Activated CD4-positive, alpha-beta T cell treated with anti-CD3 and anti-CD28 coated beads, Interleukin-2, amount 10 ng/mL, durations not matched to agents 24 days and 14 days (primary cell): ENCODE measurements at places on chromosomes 4 and X.

- DNase-seq, result no peak
These were observed 118.4 kb upstream of the MED14 start for GRCh38 chrX:40853816-40854123.

DNA sequence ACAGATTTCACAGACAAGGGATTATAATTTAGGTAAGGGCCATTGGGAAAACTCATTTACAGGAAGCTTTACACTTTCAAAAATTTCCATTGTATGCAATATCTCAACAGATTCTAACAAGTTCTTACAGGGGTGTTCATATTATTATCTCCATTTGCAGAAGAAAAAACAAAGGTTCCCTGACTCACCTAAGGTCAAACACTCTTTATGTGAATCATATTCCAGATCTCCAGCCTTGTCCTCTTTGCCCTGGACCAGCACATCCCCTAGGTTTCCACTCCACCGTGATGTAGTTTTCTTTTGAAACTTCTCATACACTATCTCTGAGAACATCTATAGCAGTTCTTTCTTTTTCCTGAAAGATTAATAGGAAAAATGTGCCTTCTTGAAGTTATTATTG lies 96.4 kb upstream of the HS3ST1 start:
- DNase-seq, result no peak

DNA sequence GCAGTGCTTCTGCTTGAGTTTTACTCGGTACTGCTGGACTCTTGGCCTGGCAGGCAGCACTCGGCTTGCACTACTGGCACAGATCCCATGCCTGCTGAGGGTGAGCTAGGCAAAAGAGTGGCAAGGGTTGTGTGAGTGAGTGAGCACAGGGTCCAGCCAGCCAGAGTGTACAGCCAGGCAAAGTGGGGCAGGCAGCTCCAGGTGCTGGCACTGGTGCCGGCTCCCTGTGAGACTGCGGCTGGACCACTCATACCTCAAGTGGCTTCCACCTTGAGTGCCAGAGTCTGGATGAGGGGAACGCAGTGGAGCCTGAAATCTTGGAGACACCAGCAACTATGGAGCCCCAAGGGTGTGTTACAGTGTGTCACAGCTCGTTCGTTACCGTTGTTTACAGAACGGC lies 1451.9 kb upstream of the AGA start:
- DNase-seq, result no peak

DNA sequence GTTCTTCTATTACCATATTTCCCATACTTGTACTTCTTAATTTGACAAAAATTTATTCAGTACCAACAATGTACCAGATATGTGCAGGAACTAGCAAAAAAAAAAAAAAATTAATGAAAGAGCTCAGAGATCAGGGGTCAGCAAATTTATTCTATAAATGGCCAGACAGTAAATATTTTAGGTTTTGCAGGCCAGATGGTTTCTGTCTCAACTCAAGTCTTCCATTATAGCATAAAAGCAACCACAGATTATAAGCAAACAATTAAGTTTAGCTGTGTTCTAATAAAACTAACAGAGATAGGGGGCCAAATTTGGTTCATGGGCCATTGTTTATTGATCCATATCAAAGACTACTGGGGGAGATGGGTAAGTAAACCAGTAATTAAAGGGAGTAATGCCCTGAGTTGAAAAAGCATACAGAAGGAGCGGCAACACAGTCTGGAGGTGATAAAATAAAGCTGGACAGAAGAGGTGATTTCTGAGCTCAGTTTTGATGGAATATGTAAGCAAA lies 19.3 kb downstream of the NEK1 start:
- DNase-seq, result no peak

DNA sequence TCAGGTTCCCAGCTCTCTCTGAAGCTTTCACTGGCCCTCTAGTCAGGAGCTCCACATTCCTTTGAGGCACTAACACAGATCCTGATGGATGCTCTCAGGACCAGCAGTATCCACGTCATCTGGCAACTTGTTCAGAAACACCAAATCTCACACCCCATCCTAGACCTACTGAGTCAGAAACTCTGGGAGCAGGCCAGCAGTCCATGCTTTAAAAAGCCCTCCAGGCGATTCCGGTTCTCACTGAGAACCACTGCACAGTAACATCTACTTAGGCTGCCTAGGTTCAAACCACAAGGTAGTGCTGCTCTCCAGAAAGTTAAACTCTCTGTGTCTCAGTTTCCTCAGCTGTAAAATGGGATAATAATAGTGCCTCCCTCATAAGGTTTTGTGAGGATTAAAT lies 55.3 kb downstream of the CCDC158 start:
- no peak for DNase-seq

DNA sequence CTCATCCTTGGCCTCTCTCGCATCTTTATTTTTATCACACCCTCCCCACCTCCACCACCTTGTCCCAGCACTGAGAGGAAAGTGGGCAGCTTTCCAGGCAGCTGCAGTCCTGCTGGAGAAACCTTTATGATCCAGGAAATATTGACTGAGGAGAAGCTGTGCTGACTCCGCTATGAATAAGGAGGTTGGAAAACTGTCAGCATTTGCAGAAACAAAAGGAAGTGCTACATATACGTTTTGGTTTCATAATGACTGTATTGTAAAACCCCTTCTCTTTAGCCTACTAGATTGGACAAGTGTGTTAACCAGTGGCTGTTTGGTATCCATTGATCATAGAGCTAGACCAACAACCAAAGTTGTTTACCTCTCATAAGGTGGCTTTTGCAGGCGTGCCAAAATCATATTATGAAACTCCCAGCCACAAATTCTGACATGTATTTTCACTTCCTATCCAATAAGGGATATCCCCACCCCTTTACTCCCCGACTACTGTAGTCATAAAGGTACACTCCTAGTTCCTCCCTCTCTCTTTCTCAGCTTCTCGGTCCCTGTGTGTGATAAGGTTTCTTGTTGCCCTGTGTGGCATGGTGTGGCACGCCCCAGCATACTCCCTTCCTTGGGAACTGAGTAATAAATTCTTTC lies 88.4 kb downstream of the GPR143 start:
- DNase-seq, result peak; percentile 82

GRCh38 chr4:87074121-87074488 lies 139.3 kb downstream of the AFF1 start:
- DNase-seq, result no peak

DNA sequence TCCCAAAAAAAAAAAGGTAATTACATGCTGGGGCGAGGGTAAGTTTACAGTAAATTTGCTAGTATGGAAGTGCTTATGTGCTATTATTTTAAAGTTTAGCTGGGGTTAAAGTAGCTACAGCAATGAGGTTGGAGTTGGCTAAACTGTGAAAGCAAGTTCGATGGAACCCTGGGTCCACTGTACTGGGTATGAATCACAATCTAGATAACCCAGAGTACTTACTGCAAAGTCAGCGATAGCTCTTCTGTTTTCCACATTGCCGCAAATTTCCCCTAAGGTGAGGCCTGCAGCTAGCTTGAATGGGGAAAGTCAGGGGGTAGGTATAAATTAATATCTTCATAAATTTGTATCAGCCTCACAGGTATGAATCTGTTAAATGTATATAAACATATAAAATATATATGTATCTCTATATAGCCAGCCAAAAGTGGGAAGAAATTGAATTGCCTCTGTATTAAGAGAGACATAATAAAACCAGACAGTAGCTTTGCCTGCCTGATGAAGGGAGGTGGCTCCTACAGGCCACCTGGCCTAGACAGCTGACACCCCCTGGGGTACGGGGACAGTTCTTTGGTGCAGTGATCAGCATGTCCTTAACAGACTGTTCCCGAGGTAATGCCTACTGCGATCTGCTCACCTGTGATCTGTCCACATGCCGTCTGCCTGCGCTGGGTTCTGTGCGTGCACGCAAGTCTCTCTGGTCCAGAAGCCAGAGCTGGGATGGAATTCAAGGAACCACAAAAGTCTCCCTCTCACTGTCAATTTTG lies 30.6 kb downstream of the CLRN2 start:
- DNase-seq, result no peak

DNA sequence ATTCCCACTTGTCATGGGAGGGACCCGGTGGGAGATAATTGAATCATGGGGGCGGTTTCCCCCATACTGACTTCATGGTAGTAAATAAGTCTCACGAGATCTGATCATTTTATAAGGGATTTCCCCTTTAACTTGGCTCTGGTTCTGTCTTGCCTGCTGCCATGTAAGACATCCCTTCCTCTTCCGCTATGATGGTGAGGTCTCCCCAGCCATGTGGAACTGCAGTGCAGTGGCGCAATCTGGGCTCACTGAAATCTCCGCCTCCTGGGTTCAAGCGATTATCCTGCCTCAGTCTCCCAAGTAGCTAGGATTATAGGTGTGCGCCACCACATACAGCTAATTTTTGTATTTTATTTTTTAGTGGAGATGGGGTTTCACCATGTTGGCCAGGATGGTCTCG lies 2.9 kb downstream of the HPGDS start:
- DNase-seq, result peak; percentile 54

DNA sequence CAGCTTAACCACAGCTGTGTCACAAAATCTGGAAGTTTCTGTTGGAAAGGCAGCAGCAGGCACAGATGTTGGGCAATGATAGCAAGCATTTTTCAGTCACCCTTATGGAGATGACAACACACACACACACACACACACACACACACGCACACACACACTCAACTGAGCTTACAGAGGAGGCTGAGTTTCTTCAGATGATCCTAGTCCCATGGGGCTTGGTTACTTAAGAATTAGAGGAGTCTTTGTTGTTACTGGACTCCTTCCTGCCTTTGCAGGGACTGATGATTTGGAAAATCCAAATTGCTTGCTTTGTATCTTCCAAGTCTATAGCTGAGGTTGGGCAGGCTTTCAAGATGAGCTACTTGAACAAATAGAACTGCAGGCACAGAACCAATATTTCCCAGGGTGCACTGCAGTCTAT lies 740.1 kb upstream of the PITX2 start:
- DNase-seq, result no peak

GRCh38 chr4:1383728-1384591 lies 22.3 kb downstream of the NKX1-1 start:
- no peak for DNase-seq

DNA sequence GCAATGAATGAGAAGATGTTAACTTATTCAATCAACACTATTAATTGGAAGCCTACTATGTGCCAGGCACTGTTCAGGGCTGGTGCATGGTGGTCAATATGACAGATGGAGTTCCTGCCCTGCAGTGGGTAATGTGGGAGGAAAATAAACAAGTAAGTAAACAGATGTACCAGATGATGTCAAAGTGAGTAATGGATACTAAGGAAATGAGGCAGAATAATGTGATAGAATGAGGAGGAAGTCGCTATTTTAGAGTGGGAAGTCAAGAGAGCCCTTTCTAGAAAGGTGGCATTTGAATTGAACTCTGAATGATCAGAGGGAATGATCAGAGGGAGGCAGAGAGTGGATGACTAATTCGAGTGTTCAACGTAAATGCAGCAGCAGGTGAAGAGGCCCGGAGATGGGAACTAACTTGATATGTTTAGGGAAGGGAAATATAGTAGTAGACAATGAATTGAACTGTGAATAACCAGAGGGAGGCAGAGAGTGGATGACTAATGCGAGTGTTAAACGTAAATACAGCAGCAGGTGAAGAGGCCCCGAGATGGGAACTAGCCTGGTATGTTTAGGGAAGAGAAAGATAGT lies 48.3 kb downstream of the HMGB3 start:
- no peak for DNase-seq

GRCh38 chr4:125620066-125620860 lies 305.5 kb downstream of the FAT4 start:
- no peak for DNase-seq

DNA sequence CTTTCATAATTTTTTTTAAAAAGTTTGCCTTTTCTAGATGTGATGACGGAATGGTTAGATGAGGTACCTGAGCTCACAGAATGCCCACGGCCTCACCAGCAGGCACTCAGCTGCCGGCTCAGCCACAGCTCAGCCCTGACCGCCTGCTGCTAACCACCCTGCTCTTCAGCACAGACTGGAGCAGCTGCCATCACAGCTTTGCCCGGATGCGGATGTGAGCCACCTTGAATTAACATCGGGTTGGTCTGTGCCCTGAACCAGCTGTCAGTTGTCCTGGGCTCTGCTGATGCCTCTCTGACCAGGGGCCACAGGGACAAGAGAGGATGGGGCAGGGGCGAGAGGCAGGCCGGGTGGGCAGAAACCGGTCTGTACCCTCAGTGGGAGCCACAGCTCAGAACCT lies 93.3 kb downstream of the HMX1 start:
- DNase-seq, result no peak

GRCh38 chr4:77025643-77026321 lies 50.0 kb downstream of the CCNI start:
- DNase-seq, result peak; percentile 71

DNA sequence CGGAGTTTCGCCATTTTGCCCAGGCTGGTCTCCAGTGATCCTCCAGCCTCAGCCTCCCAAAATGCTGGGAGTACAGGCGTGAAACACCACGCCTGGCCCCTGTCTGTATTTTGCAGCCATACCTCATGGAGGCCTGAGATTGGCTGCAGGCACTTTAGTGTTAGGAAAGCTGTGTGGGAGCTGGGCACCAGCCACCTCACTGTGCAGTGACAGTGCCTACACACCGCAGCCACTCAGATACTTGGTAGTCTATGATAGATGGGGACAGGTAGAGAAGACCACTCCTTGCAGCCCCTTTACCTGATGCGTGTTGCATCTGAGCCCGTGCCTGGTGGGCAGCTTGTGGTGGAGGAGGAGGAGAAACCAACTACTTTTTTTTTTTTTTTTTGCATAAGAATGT lies 16.3 kb downstream of the SMS start:
- DNase-seq, result no peak

DNA sequence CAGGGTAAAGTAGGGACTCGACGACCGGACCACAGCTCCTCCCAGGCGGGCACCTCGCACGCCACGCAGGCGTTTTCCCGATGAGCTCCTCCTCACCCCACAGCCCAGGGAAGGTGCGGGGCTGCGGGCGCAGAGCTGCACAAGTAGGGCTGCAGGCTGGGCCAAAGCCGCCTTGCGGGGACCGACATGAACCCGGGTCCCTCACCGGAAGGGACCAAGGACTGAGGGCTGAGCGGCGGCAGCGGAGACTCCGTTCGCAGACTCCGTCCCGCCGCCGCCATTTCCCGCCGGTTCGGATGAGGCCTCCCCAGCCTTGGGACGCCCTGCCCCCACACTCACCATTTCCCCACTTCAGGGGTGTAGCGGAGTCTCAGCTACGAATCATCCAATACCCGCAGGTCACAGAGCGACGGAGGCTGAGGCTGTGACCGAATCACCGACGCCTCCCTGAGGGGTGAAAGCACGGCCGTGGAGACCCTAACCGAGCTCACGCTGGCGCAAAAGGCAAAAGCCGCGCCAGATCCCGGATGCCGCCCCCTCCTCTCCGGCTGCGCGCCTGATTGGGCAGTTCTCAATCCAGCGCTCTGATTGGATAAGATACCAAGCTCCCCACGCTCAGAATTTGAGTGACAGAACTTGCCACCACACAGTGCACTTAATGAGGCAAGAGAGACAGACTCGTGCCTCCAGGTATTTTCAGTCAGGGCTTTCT lies at the start of gene ZNF732:
TSS of gene ZNF732 (minus strand) at position 506 of the 712 bp plus-strand sequence. CDS start at position 342, 164 bp downstream.
- DNase-seq, result no peak

- no peak for DNase-seq
These were observed 71.2 kb downstream of the WDFY3 start for GRCh38 chr4:84895283-84895682.
